ENCODE measurements at places on chromosomes 6 and 20.
A peak's percentile ranks its signal among the peaks of the same experiment; 100 is the strongest.

GRCh38 chr20:1434571-1435336 is 31.9 kb downstream of the NSFL1C start:
- peak; percentile 20 for DNase-seq

DNA sequence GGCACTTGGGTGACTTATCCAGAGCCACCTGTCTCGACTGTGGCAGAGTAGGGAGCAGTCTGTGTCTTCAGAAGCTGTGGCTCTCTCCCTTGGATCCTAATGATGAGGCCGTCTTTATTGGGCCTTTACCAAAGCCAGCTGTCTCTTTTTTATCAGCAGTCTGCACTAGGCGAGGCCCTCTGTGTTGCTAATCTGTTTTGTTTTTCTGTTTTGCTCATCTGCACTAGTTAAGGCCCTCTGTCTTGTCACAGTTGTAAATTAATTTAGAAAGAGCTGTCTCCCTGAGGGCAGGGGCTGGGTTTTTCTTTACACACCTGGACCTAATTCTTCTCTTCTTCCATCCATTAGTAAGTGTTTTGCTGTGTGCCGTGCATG is 45.0 kb downstream of the CDS2 start:
- no peak for DNase-seq

DNA sequence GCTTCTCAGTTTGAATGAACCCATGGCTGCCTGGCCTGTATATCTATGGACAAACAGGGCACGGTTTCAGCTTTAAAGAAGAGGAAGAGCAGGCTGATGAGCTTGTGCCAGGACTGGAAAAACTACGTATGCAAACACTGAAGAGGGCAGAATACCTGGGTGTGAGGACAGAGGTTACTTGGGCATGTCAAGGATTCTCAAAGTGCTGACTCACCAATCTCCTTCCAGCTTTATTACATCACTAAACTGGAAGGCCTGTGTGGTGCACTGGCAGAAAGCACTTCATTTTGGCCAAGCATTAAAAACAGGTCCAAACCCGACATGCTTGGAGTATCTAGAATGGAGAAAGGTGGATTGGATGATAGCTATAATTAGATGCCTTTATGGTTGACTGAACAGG is 95.2 kb downstream of the GMPR start:
- DNase-seq, result no peak

DNA sequence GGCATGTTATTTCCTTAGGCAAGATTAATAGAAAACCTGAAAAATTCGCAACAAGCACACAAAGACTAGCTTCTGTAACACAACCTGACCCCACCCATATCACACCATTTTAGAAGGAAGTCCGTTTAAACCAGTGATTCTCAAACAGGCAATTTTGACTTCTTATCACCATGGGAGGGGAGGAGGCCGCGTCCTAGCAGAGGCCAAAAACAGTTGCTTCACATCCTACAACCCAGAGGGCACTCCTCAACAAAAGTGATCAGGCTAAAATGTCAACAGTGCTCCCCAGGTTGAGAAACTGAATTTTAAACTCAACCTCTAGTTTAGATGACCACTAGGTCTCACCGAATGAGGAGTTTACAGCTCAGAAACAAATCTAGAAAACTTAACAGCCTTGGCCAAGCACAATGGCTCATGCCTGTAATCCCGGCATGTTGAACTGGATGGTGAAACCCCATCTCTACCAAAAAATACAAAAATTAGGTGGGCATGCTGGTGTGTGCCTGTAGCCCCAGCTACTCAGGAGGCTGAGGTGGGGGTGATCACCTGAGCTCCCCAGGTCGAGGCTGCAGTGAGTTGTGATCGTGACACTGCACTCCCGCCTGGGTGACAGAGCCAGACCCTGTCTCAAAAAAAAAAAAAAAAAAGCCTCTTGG is 3.4 kb downstream of the SNX5 start:
- DNase-seq, result no peak

- DNase-seq, result no peak
Observed at GRCh38 chr6:114833211-114833610, 490.4 kb upstream of the HS3ST5 start.

DNA sequence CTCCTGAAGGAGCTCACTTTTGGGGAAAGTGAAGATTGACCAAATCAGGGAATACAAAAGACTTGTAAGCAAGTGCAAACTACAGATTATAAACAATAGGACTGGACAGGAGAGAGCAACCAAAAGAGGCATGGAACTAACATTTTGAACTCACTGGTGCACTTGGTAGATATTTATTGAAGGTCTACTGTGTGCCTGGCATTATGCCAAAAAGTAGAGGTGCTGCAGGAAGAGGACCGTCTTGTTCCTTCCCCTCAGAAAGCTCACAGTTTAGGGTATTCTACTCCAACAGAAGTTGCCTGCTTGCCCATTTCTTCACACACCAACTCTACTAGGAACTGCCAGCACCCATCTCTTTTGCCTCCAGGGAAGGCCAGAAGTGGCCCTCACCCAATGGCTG is 10.0 kb upstream of the TSHZ2 start:
- no peak for DNase-seq

DNA sequence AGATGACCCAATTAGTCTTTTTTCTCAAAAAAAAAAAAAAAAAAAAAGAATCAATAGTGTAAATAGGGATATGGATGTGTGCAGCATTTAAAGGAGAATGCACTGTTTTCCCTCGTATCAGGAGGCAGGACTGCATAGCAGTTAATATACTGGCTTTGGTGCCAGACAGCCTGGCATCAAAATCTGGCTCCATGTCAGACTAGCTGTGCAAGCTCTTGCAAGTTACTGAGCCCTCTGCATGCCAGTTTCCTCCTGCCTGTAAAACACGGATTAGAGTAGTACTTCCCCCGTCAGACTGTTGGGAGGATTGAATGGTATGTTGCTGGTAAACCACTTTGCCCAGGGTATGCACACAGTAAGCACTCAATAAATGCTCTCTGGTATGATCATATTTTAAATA is 594.2 kb upstream of the CHD6 start:
- DNase-seq, result no peak

DNA sequence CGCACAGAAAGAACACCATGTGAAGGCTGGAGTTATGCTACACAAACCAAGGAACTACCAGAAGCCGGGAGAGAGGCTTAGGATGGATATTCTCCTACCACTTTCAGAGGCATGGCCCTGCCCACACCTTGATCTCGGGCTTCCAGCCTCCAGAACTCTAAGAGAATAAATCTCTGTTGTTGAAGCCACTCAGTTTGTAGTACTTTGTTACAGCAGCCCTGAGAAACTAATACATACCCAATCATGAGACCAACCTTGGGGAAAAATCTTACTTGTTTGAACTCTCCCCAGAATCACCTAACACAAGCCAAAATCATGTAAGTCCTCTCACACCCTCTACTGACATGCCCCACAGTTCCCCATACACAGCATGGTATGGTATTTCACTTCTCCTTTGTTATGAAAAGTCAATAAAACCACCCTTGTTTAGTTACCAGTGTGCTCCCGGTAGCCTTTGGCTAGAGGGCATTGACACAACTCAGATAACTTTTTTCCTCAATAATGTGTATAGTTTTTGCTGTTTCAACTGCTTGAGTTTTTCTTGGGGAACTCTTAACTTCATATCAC is 40.7 kb upstream of the SLC2A12 start:
- no peak for DNase-seq

- no peak for DNase-seq
Observed at GRCh38 chr6:112780498-112781096, 433.5 kb downstream of the RFPL4B start.

DNA sequence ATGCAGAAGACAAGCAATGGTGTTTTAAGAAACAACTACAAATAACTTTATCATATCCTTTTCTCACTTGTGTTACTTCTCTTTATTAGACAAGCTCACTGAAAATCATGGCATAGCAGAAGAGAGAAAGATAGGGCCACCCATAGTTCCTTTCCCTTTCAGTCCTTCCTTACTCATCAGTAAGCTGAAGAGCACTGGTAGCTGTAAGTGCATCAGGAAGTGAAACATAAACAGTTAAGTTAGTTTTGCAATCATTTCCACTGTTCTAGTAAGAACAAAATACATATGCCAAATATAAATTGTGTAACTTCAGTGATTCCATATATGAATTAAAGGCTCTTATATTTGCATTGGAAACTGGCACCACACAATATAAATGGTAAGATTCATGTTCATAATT is 220.1 kb downstream of the HACE1 start:
- DNase-seq, result no peak

- no peak for DNase-seq
Observed at GRCh38 chr20:51696304-51697071, 71.7 kb downstream of the ATP9A start.

DNA sequence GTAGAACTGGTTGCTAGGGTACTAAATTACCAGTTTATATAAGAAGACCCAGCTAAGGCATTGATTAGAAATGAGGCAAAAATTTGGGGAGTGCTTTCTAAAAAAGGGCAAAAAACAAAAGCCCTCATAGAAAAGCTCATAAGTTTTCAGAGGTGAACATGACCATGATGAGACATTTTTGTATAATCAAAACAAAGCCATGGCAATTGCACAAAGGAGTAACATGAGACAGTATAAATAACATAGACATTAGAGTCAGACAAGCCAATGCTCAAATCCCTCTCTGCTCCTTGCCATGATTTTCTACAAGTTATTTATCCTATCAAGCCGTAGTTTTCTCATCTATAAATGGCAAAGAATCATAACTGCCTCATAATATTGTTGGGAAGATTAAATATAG is 112.2 kb upstream of the ADTRP start:
- no peak for DNase-seq

- no peak for DNase-seq
Observed at GRCh38 chr6:45625191-45625664, 247.5 kb upstream of the SUPT3H start.

- DNase-seq, result no peak
Observed at GRCh38 chr20:12902992-12903391, 105.8 kb upstream of the SPTLC3 start.

DNA sequence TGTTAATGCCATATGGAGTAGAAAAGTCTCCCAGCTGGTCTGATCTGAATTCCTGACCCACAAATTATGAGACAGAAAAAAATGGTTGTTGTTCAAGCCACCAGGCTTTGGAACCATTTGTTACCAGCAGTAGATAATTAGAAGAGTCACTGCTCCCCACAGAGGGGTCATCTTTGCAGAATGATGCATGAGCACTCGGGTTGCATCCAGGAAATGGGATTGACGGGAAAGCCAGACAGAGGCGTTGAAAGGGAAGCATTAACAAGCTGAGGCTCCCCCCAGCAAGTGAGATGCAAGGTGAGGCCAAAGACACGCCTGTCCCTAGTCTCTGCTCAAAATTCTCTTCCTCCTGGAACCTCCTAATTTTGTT is 182.5 kb downstream of the SYNDIG1 start:
- no peak for DNase-seq

DNA sequence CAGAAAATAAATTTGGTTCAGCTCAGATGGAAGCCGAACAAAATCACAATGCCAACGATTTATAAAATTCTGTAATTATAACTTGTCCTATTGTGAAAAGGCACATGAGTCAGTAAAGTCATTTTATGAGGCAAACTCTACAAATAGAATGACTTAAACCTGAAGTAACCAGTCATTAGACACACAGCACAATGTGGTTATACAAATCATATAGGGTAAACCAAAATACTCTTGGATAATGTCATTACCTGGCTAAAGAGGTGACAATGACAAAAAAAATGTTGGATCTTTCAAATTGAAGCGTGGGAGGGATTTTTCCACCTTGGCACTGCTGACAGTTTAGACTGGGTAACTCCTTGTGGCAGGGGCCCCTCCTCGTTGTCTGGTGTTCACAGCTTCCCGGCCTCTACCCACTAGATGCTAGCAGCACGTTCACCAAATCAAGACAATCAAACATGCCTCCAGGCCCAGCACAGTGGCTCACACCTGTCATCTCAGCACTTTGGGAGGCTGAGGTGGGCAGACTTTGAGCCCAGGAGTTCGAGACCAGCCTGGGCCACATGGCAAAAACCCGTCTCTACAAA is 5.0 kb downstream of the ANKRD60 start:
- no peak for DNase-seq

GRCh38 chr20:12130781-12131180 is 213.1 kb downstream of the BTBD3 start:
- no peak for DNase-seq

Measured in activated T-helper 1 cell treated with Interleukin-2 at 50 U/mL for 16 hours (primary cell).